Esophagus mucosa (tissue), 1 donor: ENCODE measurements at places on chromosomes 13 and 19.
A peak's percentile ranks its signal among the peaks of the same experiment; 100 is the strongest.

GRCh38 chr19:29771708-29772414, 39.9 kb upstream of the CCNE1 start:
- peak; percentile 30 for ATAC-seq

DNA sequence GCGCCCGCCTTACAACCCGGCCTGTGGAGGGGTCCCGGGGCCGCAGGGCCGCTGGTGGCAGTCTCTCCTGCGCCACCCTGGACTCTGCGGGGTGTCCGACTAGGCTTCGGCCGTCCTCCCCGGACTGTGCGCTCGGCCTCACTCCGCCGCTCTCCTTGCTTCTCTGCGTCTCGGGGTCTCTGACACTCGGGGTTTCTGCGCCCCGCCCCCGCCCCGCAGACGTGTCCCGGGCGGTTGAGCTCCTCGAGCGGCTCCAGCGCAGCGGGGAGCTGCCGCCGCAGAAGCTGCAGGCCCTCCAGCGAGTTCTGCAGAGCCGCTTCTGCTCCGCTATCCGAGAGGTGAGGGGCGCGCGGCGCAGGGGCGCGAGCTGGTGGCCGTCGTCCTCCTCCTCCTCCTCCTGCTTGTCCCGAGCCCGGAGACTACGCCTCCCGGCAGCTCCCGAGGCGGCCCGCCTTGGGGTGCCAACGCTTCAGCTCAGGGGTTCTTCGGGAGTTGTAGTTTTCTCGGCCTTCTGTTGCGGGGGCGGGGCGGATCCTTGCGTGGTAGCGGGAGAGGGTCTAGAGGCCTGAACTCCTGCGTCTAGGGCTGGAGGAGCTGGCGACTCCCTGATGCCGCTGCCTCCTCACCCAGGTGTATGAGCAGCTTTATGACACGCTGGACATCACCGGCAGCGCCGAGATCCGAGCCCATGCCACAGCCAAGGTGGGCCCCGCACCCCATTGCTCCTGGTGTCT, 627 bp downstream of the LIN7B start:
- no peak for ATAC-seq

GRCh38 chr19:41172297-41173164, 20.5 kb upstream of the CYP2S1 start:
- no peak for ATAC-seq

- no peak for ATAC-seq
Observed at GRCh38 chr13:70816853-70817252, 708.6 kb upstream of the KLHL1 start.

DNA sequence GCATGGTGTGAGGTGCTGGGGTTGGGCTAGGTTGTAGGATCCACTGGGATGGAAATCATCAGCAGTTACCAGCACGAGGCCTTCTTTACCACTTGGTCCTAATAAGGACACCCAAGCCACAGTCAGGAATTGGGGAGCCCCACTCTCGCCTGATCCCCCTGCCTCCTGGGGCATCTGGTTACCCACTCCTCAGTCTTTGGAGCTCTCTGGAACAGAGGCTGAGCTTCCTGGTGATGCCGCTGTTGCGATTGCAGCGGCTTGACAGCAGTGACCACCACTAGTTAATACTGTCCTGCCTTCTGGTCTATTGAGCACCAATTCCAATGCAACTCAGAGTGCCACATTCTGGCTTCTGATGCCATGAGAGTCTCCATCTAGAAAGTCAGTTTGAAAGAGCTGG, 13.5 kb downstream of the TMEM272 start:
- ATAC-seq: no peak

- no peak for ATAC-seq
Observed at GRCh38 chr13:64314331-64314730, 2898.7 kb upstream of the PCDH20 start.

DNA sequence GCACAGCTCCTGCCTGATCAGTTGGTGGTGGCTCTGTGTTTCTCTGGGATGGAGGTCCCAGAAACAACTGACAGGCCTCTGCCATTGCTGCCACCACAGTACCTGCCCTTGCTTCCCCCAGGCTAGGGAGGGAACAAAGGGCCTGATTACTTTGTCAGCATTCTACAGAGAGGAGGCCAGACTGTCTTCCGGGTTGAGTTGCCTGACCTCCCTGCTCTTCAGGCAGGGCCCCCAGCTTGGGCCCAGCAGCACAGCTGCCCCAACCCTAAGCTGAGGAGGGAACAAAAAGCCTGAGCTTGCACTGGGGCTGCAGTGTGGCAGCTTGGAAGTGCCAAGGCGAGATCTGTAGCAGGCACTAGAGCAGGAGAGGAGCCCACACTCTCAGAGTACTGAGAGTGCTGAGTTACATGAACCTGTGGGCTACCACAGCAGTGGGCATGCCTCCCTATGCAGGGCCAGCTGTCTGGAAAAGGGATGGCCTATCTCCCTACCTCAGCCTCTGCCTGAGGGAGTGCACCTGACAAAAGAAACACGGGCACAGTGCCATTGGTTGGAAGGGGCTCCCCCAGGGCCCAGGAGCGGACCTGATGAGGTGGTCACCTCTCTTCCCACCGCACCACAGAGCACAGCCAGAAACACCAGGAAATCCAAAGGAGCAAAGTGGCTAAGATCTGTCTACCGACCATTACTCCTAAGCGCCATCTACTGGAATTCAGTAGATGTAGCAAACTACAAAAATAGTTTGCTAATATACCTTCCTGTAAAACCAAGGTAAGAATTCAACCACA, 24.4 kb downstream of the SLC25A15 start:
- peak; percentile 45 for ATAC-seq

GRCh38 chr13:19862481-19863313, 752 bp downstream of the ZMYM5 start:
- no peak for ATAC-seq

DNA sequence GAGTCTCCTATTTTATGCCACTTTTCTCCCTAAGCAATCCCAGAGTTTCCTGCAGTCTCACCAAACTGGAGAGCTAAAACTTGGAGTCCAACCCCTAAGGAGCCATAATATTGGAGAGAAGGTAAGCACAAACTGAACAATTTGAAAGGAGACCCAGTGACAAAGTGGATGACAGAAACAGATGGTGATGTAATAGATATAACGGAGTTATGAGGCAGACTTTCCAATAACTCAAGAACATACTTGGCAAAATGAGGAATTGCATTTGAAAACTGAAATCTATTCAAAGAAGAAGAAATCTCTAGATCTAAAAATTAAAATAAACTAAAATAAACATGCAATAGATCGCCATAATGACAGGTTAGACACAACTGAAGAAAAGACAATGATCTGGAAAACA, 200.9 kb upstream of the MIR17HG start:
- ATAC-seq: no peak

DNA sequence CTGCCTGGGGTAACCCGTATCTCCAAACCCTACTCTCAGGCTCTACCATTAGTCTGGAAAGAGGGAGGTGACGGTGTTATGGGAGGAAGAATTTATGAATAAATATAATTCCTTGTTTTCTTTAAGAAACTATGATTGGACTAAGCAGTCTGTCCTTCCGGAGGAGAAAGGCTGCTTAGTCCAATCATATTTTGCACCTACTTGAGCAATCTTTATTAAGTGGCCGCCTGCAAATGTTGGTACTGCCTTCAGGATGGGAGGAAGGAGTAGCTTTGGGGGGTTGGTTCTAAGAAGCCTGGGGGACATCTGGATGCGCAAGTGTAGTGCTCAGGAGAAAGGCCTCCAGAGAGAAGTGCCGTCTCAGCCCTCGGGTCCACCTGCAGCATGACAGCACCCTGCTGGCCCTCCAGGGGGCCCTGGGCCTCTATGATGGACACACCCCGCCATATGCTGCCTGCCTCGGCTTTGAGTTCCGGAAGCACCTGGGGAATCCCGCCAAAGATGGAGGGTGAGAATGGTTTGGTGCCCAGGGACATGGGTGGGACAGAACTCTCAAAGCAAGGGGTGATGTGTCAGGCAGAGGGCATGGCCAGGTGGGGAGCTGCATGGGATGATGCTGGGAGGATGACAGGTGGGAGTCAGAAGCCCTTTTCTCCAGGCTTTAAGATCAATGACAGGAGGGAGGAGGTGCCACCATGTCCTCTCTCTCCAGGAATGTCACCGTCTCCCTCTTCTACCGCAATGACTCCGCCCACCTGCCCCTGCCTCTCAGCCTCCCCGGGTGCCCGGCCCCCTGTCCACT, 4.1 kb downstream of the ACP4 start:
- ATAC-seq: peak; percentile 8

GRCh38 chr19:16938211-16938610, 49.4 kb downstream of the F2RL3 start:
- no peak for ATAC-seq

DNA sequence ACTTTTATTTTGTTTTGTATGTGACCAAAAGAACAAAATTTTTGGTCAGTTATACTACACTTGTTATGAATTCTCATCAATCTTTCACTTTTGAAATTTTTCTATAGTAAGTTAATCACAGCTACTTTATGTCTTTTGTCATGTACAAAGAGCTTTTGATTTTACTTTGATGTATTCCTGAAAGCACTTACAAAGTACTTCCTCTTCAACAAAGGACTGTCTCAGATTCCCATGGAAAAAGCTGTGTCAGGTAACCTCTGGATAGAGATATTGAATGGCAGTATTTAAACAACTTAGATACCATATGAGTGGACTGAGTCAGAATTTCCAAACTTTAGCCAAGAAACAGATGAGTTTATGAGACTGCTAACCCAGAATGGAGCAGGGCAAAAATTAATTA, 689.3 kb upstream of the ATXN8OS start:
- ATAC-seq: no peak

DNA sequence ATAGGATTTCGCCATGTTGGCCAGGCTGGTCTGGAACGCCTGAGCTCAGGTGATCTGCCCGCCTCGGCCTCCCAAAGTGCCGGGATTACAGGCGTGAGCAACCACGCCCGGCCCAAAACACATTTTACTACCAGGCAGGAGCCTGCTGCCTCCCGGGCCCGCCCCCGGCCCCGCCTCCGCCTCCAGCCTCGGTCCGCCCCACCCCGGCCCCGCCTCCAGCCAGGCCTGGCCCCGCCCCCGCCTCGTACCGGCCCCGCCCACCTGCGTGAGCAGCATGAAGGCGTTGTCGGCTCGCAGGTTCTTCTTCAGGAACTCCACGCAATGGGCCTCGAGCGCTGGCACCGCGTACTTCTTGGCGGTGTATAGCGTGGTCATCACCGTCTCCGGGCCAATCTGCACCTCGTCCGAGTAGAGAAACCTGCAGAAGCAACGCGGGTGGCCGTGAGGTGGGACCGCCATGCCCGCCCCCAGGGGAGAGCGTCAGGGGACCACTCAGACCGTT, 22.7 kb downstream of the BTBD2 start:
- ATAC-seq: peak; percentile 46

DNA sequence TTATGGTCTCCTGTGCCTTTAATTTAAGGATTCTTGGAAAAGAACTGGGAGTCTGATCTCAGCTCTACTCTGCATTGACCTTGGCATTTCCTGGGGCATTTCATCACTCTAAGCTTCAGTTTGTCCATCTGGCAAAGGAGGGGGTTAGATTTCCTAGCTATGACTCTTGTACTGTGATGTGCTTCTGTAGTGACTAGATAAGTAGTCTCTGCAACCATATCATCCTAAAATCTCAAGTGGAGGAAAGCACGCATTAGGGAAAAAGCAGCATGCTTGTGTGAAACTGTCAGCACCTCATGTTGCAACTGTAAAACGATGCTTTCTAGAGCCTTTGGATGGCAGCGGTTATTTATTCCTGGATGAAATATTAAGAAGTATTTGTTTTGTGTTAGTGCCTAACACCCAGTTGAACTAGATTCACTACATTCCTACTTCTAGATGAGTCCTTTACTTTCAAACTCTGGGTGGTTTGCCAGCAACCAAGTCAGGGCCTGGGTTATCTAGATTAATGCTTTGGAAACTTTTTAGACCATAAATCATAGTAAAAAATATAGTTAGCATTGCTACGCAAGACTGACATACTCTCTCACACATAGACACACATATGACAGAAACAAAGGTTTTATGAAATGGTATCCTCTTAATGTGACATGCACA, 6.8 kb downstream of the WDFY2 start:
- ATAC-seq: peak; percentile 87

GRCh38 chr19:13094106-13094504, 8.6 kb downstream of the LYL1 start:
- ATAC-seq: no peak

DNA sequence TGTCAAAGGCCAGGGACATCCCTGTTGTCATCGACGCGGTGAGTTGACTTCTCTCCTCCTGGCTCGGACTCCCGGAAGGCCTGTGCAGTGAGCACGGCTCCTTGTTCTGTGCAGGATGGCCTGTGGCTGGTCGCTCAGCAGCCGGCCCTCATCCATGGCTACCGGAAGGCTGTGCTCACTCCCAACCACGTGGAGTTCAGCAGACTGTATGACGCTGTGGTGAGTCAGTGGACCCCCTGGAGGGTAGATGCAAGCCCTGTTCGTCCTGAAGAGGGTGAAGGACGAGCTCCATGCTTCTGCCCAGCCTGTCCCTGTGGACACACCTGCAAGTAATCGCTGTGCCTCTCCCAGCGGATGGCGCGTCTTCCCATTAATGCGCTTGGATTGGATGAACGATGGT, 19.2 kb downstream of the NAXD start:
- ATAC-seq: peak; percentile 14

- ATAC-seq: no peak
Observed at GRCh38 chr13:23185542-23185941, 4.8 kb downstream of the SGCG start.

DNA sequence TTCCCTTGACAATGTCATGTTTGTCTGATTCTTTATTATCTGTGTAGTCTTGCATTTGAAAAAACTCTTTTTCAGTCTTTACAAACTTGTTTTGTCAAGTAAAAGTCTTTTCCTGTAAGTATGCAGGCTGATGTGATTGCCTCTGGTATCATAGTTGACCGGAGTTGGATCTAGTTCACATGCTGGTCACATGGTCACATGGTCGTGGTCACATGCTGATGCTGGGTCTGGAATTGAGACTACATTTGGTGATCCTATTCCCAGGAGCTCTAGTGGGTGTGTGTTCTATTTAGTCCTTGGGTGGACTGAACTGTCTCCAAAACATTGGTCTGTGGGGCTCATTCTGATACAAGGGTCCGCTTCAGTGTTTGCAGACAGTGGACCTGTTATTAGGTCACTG, 1798.8 kb upstream of the PRR20A start:
- ATAC-seq: no peak

GRCh38 chr19:38715555-38715954, 28.7 kb downstream of the CAPN12 start:
- no peak for ATAC-seq
